ENCODE measurements at places on chromosomes 1 and 21.

GRCh38 chr1:108601708-108602410 lies 42.0 kb downstream of the EEIG2 start:
- no peak for DNase-seq

DNA sequence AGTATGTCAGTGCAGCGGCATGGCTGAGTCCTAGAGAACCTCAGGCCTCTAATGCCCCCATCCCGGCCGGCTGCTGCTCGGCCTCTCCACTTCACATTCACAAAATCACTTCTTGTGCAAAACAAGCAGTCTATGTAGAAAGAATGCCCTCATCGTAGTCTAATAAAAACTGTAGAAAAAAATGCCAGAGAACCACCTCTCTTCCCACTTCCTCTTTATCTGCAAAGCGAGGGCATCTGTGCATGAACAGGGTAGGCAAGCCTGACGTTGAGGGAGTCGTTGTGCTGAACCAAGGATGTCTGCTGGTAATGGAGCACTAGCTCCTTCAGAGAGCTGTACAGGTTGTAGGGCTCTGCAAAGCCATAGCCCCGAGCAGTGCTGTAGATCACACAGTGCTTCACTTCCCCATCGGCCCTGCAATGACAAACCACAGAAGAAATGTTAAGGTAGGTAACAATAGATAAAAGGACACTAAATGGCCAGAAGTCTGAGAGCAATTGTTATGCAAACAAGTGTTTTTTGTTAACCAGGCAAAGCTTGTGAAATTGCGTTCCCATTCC lies 88.9 kb downstream of the PIK3R3 start:
- no peak for DNase-seq

DNA sequence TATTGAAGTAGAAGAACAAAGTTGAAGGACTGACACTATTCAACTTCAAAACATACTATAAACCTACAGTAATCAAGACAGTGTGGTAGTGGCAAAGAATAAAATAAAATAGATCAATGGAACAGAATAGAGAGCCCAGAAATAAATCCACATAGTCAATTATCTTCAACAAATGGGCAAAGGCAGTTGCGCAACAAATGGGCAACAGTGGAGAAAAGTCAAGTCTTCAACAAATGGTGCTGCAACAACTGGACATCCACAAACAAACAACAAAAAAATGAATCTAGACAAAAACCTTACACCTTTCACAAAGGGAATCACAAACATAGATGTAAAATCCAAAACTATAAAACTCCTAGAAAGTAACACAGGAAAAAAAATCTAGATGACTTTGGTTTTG lies 38.4 kb downstream of the MIXL1 start:
- DNase-seq, result no peak

- DNase-seq, result no peak
These were observed 24.1 kb downstream of the CEPT1 start for GRCh38 chr1:111164151-111164550.

DNA sequence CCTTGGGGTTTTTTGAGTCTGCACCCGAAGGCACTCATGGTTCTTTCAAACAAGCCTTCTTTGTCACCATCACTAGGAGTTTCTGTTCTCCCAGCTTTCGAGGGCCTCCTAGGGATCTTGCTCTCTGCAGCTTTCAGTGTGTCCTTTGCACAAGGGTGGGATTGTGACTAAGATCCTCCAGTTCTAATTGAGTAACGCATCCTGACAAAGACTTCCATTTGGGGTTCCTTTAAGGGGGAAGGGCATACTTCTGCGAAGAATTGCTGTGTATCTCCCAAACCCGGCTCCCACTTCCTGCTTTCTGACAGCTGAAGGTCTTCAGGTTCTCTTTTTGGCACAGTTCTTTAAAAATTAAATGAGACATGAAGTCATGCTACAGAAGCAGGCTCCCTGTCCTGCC lies 139.4 kb downstream of the EDEM3 start:
- no peak for DNase-seq

- DNase-seq, result no peak
These were observed 20.0 kb upstream of the PADI1 start for GRCh38 chr1:17184822-17185484.

- DNase-seq, result no peak
These were observed 8.6 kb downstream of the FMOD start for GRCh38 chr1:203342192-203342940.

DNA sequence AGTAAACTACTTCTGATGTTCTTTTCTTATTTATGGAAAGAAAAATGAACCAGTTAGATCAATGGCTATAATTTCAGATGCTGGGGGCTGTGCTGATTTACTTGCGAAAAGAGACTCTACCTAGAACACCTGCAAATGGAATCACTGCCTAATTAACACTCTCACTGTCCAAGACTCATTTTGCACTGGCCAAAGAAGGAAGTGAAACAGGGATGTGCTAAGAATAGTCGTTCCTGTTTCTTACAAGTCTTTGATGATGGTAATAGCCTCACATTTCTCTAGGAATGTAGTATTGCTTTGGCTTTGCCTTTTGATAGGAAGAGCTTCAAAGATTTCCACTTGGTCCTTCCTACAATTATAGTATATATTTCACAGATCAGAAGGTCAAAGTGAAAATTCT lies 12.7 kb upstream of the TSNAX start:
- no peak for DNase-seq

DNA sequence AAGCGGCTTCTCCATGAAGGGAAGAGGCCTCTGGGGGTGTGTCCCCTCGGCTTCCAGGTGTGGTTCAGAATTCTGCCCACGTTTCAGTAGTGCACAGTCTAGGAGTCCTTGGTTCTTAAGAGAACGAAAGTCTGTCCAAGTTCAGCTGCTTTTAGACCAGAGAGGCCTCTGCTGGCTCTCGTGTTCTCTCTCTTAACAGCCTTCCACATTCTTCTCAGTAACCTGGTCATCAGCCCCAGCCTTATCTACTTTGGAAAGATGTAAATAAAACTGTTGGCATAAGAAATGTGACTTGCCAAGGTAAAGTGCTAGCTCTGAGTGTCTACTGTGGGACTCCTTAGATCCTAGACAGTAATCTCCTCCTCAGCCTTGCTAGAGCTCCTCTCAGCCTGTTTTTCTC lies 15.3 kb upstream of the STUM start:
- DNase-seq, result no peak

GRCh38 chr1:27430903-27431600 lies 38.6 kb downstream of the GPR3 start:
- no peak for DNase-seq

DNA sequence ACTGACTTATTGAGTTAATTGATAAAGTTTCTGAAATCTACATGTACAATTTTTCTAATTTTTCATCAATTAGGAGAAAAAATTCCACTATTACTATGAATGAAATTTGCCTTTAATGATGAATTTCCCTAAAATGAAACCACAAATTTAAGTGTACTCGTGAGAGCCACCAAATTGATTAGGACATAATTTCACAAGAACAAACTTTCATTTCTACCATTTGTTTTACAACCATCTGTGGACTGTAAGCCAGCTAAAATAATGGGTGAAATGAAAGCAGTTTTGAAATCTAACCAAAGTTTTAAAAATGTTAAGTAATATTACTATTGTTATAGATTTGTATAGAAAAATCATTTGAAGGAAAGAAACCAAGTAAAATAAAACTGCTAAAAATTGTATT lies 41.8 kb downstream of the AGL start:
- no peak for DNase-seq

- DNase-seq, result no peak
These were observed 1048.0 kb downstream of the PLA2G4A start for GRCh38 chr1:187876775-187877174.

GRCh38 chr1:4700801-4701200 lies 46.4 kb downstream of the AJAP1 start:
- no peak for DNase-seq

GRCh38 chr1:159436469-159436868 lies 3.1 kb upstream of the OR10J1 start:
- no peak for DNase-seq

DNA sequence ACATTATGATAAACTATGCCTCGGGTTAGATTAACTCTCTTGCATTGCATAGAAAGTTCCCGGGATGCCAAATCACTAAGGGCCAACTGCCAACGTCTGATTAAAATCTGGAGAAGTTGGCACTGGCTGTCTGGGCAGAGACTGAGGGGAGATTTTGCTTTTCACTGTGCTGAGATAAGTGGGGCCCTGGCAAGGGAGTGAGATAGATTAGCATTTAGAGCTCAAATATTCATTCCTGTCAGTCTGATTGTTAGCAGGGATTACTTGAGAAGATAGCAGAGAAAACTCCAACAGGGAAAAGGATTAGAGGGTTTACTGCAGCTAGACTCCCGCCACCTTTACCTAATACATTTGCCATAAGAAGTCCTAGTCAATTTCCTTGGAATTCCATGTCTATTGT lies 714.1 kb upstream of the CHRM3 start:
- no peak for DNase-seq

DNA sequence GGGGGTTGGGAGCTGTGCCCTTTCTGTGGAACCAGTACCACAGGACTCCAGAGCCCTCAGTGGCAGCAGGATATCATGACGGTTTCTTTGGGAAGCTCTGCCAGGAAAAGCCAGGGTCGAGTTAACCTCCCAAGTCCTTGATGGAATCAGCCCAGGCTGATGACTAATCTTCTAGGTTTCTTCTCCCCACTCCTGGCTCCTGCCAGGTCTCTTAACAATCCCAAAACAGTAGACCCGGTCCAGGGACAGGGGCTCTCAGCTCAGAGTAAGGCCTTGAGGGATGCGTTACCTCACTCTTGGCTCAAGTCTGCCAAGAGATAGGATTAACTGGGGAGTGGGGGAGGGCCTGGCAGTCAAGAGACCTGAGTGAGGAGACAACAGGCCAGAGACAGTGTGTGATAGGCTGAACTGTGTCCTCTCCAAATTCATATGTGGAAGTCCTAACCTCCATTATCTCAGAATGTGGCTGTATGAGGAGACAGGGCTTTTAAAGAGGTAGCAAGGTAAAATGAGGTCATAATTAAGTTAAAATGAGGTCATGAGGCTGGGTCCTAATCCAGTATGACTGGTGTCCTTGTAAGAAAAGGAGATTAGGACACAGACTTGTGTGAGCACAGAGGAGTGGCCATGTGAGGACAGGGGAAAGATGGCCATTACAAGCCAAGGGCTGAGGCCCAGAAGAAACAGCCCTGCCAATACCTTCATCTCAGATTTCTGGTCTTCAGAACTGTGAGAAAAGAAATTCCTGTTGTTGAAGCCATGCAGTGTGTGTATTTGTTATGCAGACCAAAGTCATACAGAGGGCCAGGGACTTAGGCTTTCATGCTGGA lies 95.0 kb downstream of the BEND5 start:
- no peak for DNase-seq

- no peak for DNase-seq
These were observed 22.7 kb upstream of the SLFNL1 start for GRCh38 chr1:41044187-41044586.

DNA sequence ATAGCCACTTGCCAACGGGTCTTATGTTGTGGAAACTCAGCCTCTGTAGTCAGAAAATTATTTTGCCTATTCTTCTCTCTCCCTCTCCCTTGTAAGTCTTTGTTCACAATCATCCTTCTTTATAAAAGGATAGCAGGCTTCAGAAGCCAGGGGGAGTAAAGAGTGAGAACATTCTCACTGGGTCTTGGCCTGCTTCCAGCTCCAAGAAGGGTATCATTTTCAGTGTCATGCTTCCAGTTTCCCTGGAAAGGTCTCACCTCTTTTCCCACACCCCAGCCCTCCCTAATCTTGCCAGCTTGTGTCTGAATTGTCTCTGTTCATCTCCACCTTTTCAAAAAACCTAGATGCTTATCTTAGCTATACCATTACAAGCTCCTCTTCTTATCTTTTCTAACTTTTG lies 346.2 kb upstream of the LRRC7 start:
- DNase-seq, result no peak

DNA sequence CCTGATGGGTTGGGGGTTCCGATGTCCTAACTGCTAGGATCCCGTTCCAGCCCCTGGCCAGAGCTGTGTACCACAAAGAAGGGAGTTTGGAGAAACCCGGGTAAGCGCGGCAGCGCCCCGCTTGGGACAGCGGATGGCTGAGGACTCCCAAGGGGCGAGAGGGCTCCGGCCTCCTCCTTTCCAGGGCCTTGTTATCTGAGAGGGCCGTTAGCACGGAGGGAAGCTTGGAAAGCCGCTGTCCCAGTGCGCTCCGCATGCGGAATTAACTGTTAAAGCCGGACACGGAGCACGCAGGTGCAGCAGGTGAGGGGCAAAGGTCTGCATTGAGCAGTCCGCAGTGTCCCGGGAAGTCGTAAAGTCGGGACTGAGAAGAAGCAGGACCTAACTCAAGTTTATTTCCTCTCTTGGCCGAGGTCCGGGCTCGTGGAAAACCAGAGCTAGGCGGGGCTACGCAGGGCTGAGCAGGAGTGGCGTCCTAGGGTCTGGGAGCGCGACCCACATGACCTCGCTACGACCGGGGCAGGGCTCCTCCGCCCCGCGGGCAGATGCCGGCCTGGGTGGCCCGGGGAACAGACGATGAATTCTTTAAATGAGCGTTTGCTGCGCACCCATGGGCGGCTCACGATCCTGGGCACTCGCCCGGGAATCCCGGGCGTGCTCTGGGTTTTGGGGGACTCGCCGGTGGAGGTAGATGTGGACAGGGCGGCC lies 4.5 kb downstream of the LHX4 start:
- DNase-seq, result no peak

DNA sequence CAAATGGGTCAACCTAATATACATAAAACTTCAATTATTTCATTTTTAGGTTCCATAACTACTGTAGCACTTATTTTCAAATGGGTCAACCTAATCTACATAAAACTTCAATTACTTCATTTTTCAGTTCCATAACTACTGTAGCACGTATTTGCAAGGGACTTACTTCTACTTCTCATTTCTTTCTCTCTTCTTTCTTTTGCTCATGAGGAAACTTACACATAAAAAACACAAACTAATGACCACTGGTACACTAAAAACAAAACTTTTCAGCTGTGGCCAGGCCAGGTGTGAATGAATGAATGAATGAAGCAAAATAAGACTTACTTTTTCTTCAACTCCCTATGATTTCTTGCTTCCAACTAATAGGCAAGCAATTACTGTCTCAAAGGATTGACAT lies 11.7 kb downstream of the SYDE2 start:
- DNase-seq, result no peak

- no peak for DNase-seq
These were observed 1.1 kb downstream of the SLC5A9 start for GRCh38 chr1:48223366-48224240.

GRCh38 chr1:206082831-206083695 lies 30.1 kb downstream of the RHEX start:
- DNase-seq, result no peak

All from activated CD8-positive, alpha-beta memory T cell treated with anti-CD3 and anti-CD28 coated beads for 48 hours (primary cell).